Spinal cord (tissue), 10 donors: ENCODE measurements at places on chromosomes 6 and 20.
A peak's percentile ranks its signal among the peaks of the same experiment; 100 is the strongest.

DNA sequence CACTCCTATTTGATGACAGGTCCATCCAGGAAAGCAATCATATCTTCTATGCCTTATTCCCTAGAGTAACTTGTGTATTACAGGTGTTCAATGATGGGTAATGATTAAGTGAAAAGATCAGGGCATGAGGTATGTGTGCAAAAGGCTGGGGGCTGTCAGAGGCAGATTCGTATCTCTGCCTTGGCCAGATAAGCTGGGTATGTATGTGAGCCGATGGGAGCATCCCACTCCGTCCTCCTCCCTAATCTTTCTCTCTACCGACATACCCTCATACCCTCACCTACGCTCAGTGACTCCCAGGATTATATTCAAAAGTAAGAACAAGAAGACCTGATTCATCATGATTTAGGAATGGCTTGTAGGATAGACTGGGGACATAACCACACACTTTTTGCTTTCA, 238.7 kb downstream of the PLCB1 start:
- no peak for DNase-seq

- DNase-seq: no peak
These were observed 83.4 kb downstream of the RSPH3 start for GRCh38 chr6:158916617-158917016.

GRCh38 chr6:67875877-67876383, 759.2 kb upstream of the ADGRB3 start:
- DNase-seq: no peak

DNA sequence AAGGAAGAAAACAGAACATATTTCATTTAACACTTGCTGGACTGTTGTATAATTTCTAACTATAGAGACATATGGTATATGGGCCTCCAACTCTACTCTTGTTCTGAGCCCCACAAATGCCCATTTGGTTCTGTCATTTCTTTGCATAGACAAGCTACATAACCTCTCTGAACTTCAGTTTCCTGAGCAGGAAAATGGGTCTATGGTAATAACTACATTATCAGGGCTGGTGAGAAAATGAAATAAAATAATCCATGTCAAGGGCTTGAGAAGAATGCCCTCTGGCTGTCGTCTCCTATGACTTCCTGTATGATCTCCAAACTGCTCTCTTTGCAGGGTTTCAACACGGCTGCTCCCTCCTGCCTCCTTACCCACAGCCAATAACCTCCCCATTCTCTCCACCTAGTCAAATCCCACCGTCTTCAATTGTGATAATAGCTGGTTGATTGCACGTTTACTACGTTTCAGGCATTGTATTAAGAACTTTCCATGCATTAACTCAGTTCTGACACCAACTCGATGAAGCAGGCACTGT, 12.0 kb downstream of the ZCCHC3 start:
- no peak for DNase-seq

DNA sequence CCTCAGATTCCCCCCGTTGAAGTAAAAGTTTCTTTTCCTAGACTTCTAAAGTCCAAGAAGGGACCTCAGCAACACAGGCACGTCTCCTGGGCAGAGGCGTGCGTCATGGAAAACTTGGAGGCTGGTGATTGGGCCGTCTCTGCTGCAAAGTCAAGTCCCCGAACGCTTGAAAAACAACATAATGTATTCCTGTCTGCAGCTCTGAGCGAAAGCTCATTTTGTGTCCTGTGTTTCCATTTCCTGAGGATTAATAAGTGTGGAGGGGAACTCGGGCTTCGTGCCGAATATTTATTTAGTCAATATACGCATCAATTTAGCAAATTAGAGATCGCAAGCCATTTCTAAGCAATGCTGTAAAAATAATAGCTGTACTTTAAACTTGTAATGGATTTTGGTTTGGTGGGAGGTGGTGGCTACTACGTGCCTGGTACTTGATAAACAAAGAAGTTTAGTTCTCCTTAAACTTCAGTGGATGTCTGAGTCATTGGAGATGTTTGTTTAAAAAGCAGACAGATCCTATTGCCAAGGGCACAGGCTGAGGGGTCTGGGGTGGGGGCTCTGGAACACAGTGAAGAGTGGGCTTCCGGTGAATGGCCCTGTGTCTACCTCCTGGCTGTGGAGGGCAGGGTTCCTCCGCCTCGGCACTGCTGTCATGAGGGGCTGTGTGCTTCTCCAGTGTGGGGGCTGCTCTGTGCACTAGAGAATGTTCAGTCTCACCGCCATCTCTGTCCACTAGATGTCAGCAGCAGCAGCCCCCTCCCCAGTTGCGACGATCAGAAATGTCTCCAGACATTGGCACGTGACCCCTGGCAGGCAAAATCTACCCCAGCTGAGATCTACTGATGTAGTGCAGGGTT, 21.8 kb downstream of the PCK1 start:
- DNase-seq: no peak

- no peak for DNase-seq
These were observed 604 bp upstream of the RAB5IF start for GRCh38 chr20:36604952-36605398.

- no peak for DNase-seq
These were observed 15.7 kb upstream of the BHLHE23 start for GRCh38 chr20:63022501-63022900.

DNA sequence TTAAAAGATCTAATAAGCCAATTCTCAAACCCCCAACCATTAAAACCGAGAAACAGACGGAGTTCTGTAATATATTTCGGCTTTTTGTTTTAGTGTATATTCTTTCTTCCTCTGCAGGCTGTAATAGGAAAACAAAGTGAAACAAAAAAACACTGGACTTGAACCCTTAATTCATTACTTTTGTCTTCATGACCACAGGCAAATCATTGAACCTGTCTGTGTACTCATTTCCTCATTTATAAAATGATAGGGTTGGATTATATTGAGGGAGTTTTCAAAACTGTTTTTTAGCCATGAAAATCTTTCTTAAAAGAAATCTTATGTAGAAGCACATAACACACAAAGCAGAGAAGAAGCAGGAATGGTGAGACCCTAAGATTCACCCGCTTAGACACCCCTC, 278.8 kb downstream of the CD83 start:
- no peak for DNase-seq

DNA sequence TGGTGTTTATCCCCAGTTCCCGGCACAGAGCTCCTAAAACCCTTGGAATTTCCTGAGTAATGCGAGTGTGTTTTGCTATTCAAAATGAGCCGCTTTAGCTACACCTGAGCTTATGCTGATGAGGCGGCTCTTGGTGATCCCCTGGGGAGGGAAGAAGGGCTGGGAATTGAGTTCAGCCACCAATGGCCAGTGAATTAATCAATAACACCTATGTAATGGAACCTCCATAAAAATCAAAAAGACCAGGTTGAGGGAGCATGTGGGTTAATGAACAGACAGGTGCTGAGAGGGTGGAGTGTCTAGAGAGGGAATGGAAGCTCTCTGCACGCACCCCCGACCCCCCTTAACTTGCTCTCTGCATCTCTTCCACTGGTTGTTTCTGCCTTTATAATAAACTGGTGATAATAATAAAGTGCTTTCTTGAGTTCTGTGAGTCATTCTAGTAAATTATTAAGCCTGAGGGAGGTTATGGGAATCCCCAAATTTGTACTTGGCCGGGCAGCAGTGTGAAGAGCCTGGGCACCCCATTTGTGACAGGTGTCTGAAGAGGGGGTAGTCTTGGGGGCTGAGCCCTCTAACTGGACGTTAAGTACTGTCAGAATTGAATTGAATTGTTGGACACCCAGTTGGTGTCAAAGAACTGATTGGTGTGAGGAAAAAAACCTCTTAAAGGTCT, 24.6 kb upstream of the SERPINB1 start:
- DNase-seq: no peak

GRCh38 chr6:35948725-35949124, 27.8 kb upstream of the SRPK1 start:
- no peak for DNase-seq

- DNase-seq: peak; percentile 89
These were observed 2.1 kb upstream of the DDX27 start for GRCh38 chr20:49216991-49217578.

DNA sequence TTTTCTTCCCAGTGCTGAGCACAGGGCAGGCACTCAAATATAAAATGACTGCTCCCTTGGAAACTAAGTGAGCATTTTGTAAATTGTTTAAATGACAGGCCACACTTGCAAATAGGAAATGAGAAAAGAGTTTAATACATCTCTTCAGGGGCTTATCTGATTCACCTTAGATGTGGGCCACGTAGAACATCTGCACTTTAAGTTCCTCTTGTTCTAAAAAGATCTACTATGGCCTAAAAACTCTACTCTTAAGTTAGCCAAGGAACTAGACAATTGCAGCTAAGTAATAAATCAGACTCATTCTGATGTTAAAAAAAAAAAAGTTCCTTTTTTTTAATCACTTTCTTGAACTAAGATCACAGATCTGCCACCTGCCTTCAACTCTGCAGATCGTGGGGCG, 126.3 kb downstream of the KIF16B start:
- no peak for DNase-seq

GRCh38 chr20:48531505-48531904, 296.3 kb downstream of the PREX1 start:
- DNase-seq: no peak

DNA sequence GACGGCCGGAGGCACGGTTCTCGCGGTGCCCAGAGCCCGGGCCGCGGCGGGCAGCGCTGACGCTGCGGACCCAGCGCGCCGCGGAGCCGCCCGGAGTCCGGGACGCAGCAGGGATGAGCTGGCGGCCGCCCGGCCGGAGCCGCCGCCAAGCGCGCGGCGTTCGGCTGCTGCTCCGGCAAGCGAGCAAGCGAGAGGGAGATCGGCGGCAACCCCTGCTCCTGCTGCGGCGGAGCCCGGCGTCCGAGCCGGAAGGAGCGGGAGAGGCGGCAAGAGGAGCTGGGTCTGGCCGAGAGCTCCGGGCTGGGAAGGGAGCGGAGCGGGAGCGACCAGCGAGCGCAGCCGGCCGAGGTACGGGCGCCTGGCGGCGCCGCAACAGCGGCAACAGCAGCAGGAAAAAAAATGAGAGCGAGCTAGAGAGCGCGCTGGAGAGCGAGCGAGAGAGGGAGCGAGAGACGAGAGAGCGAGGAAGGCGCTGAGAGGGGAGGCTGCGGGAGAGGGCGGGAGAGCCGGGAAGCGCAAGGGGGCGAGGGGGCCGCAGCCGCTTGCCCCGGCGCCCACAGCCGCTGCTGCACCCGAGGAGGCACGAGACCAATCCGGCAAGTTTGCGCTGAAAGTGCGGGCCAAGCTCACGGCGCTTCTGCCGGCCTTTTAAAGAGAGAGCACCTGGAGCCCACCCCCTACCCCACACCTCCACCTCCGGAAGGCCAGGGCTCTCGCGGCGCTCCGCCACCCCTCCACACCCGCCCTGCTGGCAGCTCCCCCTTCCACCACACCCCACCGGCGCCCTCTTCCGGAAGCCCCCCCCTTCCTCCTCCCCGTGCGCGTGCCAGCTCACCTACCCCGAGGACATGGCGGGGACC, 496 bp downstream of the GRM4 start:
- no peak for DNase-seq

DNA sequence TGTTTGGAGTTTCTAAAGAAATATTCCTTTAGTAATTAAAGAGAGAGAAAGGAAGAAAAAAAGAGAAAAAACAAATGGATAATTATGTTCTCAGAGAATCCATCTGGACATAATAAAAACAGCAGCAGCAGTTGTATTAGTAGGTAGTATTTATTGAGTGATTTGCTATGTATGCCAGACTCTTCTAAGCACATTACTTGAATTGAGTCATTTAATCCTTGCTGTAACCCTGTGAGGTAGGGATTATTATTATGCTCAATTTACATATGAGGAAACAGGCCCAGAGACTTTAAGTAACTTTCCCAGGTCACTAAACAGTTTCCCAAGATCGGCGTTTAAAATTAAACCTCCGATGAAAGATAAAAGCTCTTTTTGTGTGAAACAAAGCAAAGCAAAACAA, 238.8 kb downstream of the TSHZ2 start:
- DNase-seq: no peak
